ENCODE measurements at places on chromosomes 6 and 20.

DNA sequence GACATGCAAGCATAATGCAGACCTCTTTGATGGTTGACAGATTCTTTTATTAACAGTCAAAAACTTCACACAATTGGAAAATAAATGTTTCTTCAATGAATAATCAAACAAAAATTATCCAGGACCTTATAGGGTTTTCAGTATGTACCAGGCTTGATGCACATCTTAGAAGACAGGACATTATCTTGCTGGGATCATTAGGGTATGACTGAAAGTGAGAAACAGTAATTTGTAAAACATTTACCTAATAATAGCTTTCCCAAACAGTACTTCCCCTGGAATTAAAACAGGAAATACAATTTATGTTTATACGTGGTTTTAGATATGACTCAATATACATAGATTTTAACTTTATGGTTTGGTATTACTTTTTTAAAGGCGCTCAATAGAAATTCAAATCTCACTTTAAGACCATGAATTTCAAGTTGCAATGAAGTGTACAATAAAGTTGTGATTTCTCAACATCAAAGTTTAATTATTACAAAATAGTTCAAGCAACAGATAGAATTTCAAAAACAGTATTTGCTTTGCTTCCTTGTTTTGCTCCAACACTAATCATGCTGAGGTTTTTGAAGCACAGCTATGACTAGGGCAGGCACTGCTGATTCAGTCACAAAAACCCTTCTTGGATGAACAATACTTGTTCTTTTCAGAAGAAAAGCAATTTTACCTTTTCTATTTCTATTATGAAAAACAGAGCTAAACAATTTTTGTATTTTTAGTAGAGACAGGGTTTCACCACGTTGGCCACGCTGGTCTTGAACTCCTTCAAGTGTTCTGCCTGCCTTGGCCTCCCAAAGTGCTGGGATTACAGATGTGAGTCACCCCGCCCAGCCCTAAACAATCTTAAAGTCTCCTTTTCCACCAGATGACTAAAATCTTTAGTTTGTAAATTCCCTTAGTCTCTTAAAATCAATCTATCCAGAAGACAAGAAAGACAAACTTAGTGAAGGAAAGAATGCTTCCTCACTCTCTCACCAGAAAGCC lies 13.7 kb downstream of the SOD2 start:
- no peak for DNase-seq

- DNase-seq = no peak
Measured at GRCh38 chr6:43086022-43086658, 10.0 kb downstream of the PTK7 start.

DNA sequence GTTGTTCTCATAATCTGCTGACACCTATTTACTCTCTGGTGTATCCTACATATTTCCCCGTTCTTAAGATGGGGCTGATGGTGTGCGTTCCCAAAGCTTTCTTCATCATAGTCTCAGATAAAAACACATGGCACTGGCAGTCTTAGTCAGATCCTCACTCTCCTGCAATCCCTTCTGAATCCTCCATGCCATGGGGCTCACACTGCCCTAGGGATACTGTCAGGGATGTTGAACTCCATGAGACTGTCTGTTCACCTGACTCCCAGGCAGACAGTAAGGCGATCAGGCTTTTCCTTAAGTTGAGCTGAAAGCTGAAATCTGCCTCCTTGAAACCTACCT lies 76.0 kb downstream of the SLX4IP start:
- no peak for DNase-seq

- no peak for DNase-seq
Measured at GRCh38 chr20:54650052-54650719, 174.8 kb downstream of the DOK5 start.

- DNase-seq = no peak
Measured at GRCh38 chr6:151288712-151289398, 49.1 kb downstream of the AKAP12 start.

- peak; percentile 20 for DNase-seq
Measured at GRCh38 chr20:45044084-45044573, 56.8 kb downstream of the KCNS1 start.

DNA sequence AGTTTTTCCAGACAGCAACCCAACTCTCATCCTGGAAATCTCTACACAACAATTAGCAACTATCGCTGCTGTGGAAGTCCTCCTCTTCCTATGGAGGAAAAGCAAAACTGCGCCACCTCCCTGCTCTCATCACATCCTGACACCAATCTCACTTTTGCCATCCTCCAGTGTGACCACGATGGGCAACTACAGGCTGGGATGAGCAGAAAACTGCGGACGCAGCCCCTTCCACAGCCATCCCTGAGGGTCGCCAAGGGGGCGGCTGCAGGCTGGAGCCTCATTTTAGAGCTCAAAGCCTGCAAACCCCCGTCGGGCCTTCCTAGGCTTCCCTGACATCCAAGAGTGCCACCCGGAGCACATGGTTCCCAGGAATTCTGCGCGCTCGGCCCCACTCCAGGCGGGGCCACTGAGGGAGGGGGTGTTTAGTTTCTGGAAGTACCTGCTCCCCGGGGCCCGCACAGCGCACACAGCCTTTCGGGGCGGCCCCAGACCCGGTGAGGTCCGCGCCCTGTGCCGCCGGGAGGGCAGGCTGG lies 1.2 kb downstream of the TCFL5 start:
- no peak for DNase-seq

GRCh38 chr6:157091243-157091642 lies 232.1 kb downstream of the TMEM242 start:
- DNase-seq = no peak

DNA sequence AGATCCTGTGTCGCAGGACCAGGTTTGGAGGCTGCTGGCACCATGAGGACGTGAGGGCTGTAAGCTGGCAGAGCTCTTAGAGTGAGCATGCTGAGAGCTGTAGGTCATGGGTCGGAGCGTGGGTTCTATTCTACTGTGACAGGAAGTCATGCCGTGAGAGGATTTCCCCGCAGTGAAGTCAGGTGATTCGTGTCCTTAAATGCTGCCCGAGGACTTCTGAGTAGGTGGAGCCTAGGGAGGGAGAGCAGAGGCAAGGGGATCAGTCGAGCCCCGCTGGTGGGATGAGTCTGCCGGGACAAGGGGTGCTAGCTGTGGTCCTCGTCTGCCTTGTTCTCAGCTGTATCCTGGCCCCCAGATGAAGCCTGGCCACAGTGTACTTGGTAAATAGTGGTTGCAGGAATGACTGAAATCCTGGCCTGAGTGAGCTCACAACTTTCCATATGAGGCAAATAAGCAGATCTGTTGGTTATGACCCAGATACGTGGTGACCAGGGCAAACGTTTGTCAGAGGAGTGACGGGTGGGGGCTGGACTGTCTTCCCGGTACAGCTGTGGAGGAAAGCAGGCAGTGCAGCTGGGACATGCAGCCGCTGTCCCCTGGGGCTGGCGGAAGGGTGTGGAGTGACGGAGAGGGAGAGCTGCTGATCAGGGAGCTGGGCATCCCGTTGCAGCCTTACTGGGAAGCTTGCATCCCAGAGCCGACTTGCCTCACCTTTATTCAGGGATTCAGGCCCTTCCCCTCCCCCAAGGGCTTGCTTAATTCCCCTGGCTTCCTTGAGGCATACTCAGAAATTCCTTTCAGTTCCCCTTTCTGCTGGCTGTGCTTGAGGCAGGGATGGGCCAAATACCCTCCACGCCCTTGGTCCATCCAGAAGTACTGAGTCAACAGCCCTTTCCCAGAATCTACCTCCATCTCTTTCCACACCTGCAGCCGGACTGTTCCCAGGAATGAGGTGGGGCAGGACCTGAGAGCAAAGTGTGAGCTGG lies 250.9 kb upstream of the RREB1 start:
- no peak for DNase-seq

DNA sequence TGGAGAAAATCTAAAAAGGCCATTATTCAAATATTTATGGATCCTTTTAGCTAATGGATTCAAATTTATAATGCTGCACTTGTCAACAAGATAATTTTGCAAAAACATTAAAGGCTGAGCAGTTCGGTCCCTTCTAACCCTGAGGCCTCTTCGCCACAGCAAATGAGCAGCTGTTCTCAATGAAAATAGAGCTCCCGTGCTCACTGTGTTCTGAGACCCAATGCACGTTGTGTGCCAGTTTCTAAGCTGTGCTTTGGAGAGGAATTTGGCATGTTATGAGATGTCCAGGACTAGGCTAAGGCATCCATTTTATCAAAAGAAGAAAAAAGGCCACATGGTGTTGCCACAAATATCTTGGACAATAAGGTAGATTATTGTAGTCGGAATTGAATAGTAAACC lies 220.1 kb upstream of the TSHZ2 start:
- no peak for DNase-seq

- no peak for DNase-seq
Measured at GRCh38 chr20:420166-420620, 12.1 kb downstream of the RBCK1 start.

DNA sequence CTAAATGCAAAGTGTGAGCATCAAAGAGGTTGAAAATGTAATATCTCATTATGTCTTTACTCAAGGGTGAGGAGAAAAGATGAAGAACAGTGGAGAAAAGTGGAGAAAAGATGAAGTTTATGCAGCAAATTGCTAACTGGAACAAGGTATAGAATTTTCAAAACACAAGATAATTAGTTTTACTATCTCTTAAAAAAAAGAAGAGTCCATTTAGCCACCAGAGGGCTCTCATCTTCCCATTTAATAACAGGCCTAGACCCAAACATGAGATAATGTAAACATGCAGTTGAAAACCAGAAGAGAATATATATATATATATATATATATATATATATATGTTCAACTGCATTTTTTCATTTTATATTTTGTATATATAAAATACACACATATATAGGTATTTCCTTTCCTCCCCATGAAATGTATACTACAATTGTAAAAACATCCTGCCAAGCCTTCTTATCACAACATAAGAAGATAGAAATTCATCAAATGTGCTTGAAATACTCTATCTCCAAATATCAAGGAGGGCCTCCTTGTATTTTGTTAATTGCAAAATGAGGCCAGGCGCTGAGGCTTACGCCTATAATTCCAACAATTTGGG lies 78.4 kb downstream of the ADTRP start:
- no peak for DNase-seq

GRCh38 chr6:15987569-15987968 lies 141.3 kb upstream of the MYLIP start:
- no peak for DNase-seq

GRCh38 chr6:57302477-57302876 lies 15.0 kb upstream of the PRIM2 start:
- DNase-seq = no peak

DNA sequence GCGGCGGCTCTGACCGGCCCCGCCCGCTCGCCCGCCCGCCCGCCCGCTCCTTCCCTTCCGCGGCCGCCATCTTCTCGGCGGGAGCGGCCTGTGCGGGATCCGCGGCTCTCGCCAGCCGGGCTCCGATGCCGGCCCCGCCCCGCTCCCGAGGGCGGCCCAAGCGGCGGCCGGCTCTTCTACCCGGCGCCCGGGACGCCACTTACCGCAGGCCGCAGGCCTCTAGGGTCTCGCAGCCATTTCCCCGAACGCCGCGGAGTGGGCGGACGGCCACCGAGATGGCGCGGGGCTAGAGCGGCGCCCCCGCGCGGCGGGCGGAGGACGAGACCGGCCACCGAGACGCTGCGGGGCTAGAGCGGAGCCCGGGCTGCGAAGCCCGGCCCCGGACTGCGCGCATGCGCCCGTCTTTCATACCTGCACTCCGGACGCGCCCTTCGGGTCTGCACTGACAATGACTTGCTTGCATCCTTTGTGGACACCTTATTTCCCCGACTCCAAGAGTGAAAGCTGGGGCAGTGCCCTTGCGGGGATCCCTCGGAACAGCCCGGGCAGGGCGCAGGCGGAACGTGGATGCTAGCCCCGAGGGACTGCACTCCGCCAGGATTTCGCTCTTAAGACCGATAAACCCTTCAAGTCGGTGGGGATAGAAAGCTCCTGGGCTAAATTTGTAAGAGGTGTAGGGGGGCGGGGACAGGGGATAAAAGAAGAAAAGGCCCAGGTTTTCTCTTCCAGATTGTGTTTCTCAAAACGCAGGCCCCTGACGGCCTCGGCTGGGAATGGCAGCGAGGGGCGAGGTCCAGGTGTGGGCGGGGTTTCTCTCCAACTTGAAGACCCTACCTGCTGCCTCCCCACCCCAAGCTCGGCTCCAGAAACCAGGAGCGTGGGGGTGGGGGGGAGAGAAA lies at the start of gene DIDO1:
Gene DIDO1, minus strand, starts transcription at position 277 of the 899 bp plus-strand sequence.
- DNase-seq = peak; percentile 99

All from HuH-7.5 (cell line).